ENCODE measurements at places on chromosomes 6 and 20.

GRCh38 chr6:156279261-156279969, 497.8 kb upstream of the ARID1B start:
- peak; percentile 87 for DNase-seq

- DNase-seq = no peak
Measured at GRCh38 chr20:45337367-45338120, 10.7 kb downstream of the SDC4 start.

- no peak for DNase-seq
Measured at GRCh38 chr6:132399376-132400074, 1.8 kb downstream of the MOXD1 start.

DNA sequence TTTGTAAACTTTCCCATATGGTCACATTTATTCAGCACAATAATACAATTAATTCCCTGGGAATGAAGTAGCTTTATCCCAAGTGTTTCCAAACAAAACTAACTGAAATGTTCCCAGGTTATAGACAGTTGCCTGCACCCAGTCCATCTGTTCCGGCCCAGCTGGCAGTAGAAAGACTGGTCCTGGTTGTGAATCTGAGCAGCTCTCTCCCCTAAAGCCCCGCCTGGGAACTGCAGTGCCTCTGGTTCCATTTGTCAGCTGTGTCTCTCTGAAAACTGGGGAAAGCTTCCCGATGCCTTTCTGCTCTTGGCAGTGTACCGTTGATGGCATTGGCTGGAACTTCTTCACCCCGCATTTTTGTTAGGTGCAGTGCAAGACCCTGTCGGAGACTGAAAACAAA, 8.7 kb downstream of the MTHFD1L start:
- DNase-seq = no peak

DNA sequence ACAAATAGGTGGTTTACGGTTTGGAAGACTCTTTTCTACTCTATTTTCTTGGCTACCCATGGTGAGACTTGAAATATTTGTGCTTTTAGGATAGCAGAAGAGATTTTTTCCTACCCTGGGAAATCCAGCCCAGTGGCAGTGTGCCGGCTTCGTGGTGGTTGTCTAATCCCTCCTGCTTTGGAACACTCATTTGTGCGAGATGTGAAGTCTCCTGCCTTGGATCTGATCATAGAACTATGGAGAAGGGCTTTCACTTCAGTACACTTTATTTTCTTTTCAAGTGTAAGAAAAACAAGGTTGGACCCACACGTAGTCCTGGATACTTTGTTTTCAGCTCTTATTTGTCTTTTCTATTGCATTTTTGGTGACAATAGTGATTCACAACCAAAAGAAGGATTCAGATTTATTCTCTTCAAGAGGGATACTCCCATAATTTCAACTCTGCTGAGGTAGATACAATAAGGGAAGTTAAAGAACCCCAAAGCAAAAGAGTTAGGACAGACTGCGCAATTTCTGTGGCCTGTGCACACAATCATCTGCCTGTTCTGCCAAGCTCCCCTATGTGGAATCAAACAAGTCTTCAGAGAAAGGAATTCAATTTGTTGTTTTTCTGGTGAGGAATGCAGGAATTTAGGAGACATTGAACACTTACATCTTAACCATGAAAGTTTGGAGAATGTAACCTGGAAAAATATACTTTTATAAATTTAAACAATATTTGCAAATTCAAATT, 413.2 kb downstream of the GJA1 start:
- DNase-seq = no peak

DNA sequence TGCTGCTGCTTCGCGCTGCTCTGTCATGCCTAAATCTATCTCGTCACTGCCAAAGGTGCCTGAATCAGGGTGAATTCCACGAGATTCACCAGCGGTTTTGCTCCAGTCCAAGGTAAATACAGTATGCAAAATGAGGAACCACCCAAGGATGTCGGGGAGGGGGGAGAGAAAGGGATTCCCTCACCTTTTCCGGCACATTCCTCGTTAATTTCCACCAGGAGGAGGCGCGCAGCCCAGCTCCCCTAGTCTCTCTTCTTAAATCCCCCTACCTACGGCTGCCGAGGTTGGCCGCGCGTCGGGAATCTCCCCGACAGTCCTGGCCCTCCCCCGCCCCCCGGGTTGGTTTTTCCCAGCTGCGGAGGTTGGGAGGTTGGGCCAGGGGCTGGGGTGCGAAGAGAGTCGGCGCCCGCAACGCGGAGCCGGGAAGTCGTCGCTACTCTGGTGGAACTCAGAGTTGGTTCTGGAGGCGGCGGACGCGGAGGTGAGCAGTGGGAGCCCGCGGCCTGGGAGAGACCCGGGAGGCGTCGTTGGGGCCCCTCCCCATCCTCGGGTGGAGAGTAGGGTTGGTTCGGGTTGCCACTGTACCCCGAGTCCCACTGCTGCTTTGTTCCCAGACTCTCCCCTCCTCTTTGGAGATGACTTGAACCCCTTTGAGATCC, at the start of gene TPBG:
Gene TPBG (plus strand): TSS at position 390 of the 659 bp plus-strand sequence. CDS start 1,145 bp downstream, outside the sequence.
- peak; percentile 45 for DNase-seq

GRCh38 chr20:62876501-62876901, 14.9 kb upstream of the TCFL5 start:
- DNase-seq = no peak

- no peak for DNase-seq
Measured at GRCh38 chr20:11035211-11035610, 361.4 kb upstream of the JAG1 start.

DNA sequence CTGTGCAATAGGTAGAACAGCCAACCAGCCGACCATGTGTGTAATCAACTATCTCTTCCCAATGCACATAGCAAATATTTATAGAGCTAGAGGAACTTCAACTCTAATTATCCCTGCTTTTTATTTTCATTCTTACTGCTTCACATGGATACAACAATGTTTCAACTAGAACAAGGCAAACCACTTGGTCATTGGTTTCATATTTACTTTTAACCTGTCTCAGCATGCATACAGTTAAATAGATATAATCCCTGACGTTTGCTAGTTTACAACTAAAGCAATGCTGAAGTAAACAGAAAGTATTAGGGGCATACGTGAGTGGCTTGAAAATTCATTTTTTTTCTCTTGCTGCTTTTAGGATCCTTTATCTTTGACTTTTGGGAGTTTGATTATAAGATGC, 318.5 kb upstream of the MAP3K7 start:
- DNase-seq = no peak

DNA sequence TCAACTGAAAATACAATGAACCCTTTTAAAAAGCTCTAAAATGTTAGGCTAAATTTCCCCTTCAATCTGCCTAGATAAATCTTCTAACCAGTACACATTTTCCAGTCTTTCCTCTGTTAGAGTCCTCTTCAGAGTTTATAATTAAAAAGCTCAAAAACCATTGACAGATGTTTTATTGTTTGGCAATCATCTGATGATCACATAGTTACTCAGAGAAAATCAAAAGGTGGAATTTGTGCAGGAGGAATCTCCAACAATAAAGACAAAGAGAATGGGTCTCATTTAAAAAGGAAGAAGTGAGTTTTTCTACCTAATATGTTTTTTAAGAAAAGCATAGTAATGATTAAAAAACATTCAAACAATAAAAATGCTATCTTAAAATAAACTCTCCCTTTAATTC, 3.1 kb downstream of the TRAPPC3L start:
- no peak for DNase-seq

DNA sequence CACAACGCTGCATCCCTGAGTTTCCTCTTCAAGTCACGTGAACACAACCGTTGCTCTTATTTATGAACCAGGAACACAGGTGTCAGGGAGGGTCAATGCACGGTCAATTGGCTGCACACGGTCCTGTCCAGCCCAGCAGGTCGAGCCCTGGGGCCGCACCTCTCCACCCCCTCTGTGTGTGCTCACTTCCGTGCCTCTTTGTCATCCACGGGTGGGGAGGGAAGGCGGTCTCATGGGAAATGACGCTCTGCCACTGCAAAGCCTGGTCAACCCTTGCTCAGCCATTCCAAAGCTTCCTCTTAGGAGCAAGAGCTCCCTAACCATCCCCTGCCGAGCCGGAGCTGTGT, 38.7 kb downstream of the DACT2 start:
- no peak for DNase-seq

DNA sequence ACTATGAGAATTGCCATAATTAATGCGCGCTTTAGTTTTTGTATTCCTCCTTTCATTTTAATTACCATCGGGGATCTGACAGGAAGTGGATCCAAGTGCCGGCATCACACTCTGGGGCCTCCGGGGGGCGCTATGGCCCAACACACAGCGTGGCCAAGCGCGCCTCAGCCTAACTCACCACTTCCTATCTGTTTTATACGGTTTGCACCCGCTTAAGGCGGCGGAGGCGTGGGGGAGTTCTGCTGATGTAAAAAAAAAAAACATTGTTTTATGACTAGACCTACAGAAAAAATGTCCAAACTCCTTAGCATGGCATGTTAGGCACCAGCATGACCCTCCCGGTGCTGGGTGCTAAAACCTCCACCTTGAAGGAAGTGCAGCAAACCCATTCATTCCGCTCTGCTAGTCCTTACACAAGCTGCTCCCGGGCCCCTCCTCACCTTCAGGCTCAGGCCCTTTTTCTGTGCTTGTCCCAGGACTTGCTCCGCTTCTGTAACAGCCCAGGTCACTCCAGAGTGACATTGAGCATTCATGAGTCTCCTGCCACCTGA, 4.5 kb upstream of the EBF4 start:
- peak; percentile 62 for DNase-seq

GRCh38 chr20:18981962-18982539, 168.5 kb downstream of the SCP2D1 start:
- no peak for DNase-seq

DNA sequence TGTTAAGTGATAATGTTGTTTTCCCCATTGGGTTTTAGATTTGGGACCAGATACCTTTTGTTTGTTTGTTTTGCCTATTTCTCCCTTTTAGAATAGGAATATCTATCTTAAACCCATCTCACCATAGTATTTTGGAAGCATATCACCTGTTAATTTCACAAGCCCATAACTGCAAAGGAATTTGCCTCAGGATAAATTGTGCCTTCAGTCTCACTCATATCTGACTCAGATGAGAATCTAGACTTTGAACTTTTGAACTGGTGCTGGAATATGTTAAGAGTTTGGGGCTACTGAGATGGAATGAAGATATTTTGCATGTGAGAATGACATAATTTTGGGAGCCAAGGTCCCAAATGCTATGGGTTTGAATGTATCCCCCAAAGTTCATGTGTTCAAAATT, 607.4 kb downstream of the HACE1 start:
- no peak for DNase-seq

DNA sequence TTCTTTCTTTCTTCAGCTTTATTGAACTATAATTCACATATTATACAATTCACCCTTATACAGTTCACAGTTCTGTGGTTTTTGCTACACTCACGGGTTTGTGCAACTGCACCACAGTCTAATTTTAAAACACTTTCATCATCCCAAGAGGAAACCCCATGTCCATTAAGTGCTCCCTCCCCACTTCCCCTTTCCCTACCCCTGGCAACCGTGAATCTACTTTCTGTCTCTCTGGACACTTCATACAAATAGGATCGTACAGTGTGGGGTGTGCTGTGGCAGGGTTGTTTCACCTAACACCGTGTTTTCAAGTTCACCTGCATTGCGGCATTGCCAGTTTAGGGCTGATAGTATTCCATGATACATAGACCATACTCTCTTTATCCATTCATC, 118.8 kb downstream of the PHACTR3 start:
- DNase-seq = no peak

DNA sequence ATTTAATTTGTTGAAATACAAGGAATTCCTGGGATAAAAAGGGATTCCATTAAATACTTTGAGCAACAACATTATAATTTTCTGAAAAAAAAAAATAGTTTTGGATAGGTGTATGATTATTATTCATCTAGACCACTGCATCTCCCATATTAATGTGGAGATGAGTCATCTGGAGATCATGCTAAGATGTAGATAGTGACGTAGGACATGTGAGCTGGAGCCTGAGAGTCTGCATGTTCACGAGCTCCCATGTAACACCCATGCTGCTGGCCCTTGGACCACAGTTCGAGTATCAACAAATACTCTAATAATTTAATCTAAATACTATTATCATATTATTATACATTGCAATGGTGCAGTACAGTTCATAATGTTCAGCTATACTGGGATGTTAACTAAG, 91.6 kb downstream of the EPM2A start:
- no peak for DNase-seq

- DNase-seq = no peak
Measured at GRCh38 chr20:31681769-31682168, 40.9 kb downstream of the BCL2L1 start.

DNA sequence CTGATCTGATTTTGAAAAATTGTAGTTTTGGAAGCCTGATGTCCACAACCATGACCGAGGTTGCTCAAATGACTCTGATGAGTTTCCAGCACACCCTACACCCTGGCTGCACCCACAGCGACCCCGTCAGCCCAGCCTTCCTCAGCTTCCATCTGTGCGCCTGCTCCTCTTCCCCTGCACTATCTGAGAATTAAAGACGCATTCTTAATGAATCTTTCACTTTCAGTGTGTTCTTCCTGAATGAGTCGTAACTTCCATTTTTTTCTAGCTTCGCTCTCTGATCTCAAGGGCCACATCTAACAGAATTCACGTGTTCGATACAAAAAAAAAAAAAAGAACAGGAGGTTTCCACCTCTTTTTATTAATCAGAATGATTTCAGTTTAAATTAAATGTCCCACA, 21.3 kb upstream of the RREB1 start:
- DNase-seq = peak; percentile 89

DNA sequence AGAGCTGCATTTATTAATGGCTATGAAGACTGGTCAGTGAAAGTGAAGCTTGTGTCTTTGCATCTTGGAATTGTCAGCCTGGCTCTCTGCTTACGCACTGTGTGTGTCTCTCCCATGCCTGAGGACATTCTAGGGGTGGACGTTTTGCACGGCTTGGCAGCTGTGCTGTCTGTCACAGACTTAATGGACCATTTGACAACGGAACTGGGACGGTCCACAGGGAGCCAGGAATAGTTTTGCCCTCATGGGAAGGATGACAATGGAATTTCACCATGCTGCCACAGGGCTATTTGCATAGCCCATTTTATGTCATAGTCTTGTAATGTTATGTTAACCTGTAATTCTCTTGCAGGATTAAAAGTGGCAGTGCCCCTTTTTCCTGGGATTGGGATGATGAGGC, 44.7 kb downstream of the OR2B6 start:
- DNase-seq = no peak

GRCh38 chr6:53614676-53615075, 50.9 kb downstream of the KLHL31 start:
- no peak for DNase-seq

DNA sequence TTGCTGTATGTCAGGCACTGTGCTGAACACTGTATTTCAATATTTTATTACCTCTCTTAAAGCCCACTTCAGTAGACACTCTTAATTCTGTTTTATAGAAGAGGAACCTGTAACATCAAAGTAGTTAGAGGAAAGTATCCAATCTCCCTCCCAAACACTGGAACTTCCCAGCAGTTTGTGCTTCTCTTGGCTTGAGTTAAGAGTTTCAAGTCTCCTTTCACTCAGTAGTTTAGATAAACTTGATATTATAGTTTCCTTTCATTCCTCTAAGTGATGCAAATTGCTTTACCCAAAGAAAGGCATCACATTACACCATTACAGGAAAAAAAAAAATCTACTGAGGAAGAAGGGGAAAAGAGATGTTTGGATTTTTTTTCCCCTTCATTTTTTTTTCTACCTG, 164.3 kb downstream of the TSHZ2 start:
- DNase-seq = no peak
